ENCODE measurements at places on chromosomes 13 and 19. TPM values are rescaled to one million over a fixed set of nuclear protein-coding genes. Genes with fewer than 3 reads are reported as not detected.

GRCh38 chr13:113367771-113368170 lies 3.8 kb upstream of the GRTP1 start:
- DNase-seq = no peak

DNA sequence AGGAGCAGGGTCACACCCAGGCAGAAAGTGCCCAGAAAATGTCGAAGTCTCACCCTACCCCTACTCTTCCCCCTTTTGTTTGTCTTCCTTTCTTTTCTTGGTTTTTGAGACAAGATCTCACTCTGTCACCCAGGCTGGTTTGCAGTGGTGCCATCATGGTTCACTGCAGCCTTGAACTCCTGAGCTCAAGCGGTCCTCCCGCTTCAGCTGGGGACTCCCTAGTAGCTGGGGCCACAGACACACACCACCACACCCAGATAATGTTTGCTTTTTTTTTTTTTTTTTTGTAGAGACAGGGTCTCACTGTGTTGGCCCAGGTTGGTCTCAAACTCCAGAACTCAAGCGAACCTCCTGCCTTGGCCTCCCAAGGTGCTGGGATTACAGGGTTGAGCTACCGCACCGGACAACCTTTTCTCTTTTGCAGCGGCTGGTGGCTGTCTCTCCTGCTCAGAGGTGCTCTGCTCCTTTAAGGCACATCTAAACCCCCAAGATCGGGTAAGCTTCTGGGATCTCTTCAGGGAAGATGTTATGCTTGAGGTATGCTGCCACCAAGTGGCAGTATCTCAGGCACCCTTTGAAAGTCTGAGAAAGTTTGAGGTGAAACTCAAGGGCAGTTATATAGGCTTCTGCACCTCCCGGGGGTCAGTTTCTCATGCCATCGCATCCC lies 22.4 kb upstream of the EBI3 start:
- DNase-seq = no peak

GRCh38 chr13:99663908-99664307 lies 162.6 kb downstream of the TM9SF2 start:
- no peak for DNase-seq

- DNase-seq = no peak
These were observed 17.8 kb downstream of the PLPP2 start for GRCh38 chr19:273393-273792.

The SIGLEC11 gene
- total RNA-seq = 0.49 TPM

The KRTDAP gene
- total RNA-seq = not detected

The ZNF665 gene
- 3.2 TPM for total RNA-seq

The F7 gene
- not detected for total RNA-seq

The TEX26 gene
- not detected for total RNA-seq

Measured in mucosa of descending colon (tissue), 3 donors.